ENCODE measurements at places on chromosomes 11 and 22.

- DNase-seq: no peak
Observed at GRCh38 chr11:65928667-65929066, 9.4 kb downstream of the DRAP1 start.

DNA sequence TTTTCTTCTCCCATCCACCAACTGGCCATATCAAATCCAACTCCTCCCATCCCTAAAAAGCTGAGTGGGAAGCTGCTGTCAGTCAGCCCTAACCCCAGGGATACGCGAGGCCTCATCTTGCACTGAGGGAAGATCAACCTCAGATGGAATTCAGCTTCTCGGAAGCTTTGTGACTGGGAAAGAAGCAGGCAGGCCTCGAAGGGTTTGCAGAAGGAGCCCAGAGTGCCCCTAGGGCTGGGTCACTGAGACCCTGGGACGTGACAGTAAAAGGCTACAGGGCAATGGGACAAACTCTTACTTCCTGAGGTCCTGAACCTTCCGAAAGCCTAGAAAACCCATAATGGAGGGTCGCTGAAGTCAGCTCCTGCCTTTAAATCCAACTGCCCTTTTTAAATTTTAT is 34.4 kb upstream of the NNMT start:
- DNase-seq: no peak

DNA sequence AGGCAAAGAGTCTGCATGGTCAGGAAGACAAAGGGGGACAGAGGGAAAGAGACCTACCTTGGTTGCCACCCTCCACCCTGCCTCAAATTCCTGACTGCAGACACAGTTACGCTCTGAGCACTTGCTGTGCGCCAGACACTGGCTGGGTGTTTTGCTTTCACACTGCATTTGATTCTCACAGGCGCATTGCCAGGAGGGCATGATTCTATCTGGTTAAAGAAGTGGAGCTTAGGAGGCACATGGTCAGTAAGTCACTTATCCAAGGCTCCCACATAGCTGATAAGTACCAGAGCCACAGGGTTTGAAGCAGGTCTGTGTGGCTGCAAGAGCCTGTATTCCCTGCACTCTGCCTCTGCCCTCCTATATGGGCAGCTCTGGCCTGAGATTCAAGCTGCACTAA is 103.9 kb downstream of the TIMP3 start:
- no peak for DNase-seq

DNA sequence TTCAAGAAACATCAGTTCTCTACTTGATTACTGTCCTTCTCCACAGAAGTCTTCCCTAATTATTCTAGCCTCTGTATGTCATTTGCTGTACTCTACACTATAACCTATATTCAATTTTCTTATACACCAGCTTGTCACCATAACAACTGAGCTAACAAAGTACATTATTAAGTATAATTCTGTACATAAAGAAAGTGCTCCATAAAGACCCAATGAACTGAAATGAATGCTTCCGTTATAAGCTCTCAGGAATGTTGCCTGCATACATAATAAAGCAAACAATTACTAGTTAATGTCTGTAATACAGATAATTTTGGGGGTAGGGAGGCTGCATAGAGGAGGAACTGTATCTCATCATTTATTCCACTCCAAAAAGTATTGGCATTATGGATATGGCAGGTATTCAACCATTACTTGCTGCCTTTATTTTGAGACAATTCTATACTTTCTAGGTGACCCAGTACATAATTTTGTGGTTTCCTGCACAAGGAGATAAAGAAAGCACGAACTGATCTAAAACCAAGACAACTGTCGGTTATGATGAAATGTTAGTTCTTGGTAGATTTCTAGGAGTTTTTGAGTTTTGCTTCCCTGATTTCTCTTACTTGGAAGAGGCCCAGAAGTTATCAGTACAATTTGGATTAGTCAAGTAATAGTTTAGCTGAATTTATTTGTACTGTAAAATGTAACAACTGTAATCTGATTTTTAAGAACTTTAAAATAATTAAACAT is 202.5 kb downstream of the SBF2 start:
- DNase-seq: no peak

DNA sequence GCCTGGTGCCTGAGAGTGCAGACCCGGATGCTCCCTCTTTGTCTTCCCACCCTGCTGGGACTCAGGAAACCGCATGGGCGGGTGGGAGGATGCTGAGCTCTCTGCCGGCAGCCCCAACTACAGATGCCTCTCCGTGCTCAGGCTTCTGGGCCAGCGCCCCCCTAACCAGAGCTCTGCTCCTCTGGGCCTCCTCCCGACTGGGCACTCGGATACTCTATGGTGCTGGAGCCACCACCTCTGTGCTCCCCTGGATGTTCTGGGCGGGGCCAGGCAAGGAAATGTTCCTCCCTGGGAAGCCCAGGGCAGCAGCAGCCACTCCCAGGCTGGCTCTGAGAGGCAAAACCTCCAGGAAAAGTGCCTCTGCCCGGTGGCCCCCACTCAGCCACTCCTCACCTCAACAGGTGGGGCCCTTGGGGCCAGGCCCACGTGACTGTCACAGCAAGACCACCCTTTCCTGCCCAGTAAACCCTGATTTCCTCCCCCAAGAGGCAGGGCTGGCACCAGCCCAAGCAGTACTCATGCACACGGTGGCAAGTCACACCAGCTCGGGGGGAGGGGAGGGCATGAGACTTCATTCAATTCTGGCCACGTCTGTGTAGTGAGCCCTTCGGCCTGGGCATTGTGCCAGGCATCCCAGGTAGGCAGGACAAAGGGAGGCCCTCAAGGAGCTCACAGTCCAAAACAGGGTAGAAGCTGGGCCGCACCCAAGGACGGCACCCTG is 54.7 kb upstream of the TCF20 start:
- peak; percentile 18 for DNase-seq

DNA sequence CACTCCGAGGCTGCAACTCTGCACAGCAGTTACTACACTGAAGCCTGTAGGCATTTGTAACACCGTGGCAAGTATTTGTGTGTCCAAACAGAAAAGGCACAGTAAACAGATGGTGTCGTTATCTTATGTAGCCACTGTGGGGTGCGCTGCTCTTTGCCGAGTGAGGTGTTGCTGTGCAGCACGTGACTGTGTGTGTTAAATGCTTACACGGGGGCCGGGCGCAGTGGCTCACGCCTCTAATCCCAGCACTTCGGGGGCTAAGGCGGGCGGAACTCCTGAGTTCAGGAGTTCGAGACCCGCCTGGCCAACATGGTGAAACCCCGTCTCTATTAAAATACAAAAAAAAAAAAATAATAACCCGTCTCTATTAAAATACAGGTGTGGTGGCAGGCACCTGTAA is 11.5 kb downstream of the ZBED4 start:
- DNase-seq: no peak

GRCh38 chr22:46612904-46613605 is 7.1 kb upstream of the GRAMD4 start:
- DNase-seq: peak; percentile 37

GRCh38 chr11:119865661-119866156 is 136.7 kb upstream of the NECTIN1 start:
- DNase-seq: no peak

GRCh38 chr11:27296497-27296896 is 66.5 kb downstream of the CCDC34 start:
- no peak for DNase-seq

DNA sequence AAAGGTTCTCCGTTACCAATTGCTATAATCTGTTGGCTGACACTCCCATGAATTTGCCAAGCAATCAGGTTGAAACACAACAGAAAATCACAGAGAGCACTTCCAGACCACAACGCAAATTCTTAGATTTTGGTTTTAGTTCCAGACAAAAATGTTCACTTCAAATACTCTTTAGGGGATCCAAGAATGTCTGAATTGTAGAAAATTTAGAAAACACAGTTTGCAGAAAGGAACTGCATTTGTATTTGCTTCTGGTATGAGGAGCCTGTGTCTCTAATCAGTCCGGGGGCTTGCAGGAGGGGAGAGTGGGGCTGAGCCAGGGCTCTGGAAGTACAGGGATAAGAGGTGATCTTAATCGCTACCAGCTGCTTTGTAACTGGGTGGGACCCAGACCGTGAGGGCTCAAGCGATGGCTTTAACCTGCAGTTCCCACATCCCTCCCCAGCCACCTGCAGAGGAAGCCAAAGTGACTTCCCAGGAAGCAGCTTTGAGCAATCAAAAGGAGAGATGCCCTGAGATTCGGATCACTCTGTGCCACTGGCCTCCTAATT is 18.7 kb downstream of the SCUBE2 start:
- DNase-seq: no peak

DNA sequence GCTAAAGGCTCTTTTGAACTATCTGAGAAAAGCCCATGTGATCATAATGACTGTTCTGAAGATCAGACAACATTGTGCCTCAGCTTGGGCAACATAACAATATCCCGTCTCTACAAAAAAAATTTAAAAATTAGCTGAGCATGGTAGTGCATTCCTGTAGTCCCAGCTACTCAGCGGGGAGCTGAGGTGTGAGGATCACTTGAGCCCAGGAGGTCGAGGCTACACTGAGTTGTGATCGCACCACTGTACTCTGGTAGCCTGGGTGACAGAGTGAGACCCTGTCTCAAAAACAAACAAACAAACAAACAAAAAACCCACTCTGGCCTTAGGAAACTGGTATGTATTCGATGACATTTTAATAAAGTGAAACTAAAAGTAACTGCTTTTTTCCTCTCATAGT is 1526.8 kb upstream of the TENM4 start:
- no peak for DNase-seq

DNA sequence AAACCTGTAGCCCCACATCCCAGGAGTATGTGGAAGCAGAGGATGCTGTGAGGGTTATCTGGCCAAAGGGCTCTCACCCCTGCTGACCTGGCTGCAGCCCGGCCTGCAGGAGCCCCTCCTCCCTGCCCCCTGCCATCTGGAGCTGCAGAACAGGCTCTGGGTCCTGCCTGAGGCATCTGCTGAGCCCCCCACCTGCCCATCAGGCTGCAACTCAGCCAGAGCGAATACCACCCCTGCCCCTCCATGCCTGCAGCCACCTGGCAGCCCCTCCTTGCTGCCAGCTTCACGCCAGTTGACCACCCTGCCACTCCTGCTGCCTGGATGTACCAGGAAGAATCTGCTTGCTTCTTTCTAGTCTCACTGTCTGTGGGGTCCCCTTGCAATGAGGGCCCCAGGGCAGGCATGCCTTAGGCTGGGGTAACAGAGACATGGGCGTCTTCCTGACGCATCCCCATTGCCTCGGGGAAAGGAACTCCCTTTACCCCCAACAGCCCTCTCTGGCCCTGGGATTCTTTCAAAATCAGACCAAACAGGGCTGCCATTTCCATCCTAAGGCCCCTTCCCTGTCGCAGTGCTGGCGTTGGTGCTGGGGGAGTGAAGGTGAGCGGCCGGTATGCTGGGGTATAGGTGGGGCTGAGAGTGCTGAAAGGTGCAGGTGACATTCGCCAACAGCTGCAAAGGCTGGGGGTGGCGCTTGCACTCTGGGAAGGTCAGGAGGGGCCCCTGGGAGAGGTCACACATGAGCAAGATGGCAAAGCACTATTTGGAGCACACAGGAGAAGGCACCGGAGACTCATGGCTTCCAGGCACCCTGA is 1334.6 kb downstream of the TBC1D22A start:
- DNase-seq: no peak

DNA sequence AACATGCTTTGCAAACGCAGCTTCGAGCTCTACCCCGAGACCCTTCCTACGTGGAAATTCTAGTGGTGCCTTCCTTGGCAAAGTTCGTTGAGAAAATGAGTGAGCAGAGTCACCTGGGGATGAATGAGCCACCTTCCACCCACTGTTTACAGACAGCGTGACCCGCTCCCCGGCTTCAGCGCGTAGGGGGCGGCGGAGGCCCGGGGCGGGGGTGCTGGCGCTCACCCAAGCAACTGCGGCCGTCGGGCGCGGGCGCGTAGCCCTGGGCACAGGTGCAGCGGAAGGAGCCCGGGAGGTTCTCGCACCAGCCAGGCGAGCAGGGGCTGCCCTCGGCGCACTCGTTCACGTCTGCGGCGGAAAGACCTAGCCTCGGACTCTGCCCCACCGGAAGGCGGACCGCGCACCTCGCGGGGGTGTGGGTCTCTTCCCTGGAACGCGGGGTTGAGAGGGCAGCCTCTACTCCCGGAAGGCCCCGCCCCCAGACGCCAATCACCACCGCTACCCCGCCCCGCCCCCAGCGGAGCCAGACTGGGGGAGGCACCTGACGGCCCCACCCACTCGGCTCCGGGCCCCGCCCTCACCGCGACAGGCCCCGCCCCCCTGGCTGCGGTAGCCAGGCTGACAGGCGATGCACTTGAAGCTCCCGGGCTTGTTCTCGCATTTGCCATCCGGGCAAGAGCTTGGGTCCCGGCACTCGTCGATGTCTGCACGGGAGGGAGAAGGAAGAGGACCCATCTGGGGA is 11.8 kb downstream of the LTBP3 start:
- peak; percentile 98 for DNase-seq

DNA sequence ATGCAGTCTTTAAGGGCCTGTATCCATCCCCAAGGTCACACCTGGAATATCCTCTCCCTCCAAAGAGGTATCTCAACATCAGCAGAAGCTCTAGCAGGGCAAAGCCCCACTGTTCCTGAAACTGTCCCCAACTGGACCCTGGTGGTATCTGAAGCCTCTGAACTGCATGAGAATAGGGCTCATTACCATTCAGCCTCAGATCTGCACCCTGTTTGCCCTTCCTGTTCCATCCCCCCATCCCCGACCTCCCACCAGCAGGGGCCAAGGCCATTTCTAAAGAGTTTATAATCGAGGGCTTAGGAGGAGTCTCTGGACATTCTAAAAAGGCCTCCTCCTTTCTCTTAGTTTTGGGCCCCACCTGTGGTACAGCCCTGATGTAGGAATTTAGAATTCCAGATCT is 74.0 kb upstream of the THY1 start:
- no peak for DNase-seq

DNA sequence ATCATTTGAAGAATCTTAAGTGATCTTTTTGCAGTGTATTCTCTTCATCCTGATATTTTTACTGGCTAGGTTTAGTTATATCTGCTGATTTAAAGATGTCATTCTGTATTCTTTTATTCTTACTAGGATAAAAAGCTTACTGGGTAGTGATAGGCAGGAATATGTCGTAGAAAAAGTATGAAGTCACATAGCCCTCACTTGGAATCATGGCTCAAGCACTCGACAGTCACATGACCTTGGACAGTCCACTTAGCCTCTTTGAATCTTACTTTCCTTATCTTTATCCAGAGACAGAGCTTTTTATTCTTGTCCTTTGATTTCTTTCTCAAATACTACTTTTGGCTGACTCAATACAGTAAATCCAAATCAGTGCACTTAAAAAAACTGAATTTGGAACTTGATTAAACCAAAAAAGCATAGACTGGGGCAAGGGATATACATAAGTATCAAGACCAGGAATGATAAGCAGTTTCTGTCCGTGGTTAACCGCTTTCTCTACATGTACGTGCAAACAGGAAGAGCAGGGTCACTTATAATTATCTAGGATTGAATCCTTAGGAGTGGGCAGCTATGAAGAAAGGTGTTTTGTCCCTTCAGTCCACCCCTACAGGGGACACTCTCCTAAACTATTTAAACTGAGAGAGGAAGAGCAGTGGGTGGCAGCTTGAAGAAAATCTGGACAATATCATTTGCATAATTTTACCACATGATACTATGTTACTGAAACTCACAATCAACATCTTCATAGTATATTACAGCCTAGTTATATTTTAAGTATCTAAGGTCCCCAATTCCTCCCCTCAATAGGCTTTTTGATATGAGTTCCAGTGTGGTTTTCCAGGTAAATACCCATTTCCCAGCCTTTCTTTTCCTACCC is 8.0 kb downstream of the MMP7 start:
- no peak for DNase-seq
